Esophagus squamous epithelium (tissue), 5 donors: ENCODE measurements at places on chromosomes 1 and 21.

- DNase-seq = no peak
These were observed 36.5 kb downstream of the RIPK4 start for GRCh38 chr21:41730367-41730765.

DNA sequence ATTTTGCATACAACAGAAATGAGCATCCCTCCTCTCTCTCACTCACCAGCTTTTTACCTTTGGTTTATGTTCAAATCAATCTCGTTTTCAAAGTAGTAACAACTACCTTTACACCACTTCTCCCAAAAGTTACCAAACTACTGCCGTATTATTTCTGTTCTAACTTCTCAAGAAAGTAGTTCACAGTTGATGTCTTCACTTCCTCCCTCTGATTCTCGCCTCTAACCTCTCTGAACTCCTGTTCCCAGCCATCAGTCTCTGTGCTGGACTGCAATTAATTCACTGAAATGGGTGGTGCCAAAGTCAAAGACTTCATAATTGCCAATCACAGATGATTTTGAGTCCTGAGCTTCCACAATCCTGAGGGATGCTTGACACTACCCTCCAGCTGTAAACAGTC is 54.0 kb downstream of the ZNF281 start:
- DNase-seq = no peak

DNA sequence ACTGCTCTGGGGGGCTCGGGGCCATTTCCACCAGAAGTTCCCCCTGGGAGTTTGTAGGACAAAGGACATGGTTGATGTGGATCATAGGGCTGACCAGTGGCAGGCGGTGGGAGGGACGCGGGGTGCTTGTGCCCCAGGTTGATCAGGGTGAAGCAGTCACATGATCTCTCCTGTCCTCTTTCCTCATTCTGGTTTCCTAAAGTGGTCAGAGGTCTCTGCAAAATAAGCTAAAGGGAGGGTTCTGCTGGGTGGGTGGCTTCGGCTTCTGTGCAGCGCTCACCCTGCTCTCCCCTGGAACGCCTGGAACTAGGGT is 9.2 kb downstream of the PDXK start:
- no peak for DNase-seq

DNA sequence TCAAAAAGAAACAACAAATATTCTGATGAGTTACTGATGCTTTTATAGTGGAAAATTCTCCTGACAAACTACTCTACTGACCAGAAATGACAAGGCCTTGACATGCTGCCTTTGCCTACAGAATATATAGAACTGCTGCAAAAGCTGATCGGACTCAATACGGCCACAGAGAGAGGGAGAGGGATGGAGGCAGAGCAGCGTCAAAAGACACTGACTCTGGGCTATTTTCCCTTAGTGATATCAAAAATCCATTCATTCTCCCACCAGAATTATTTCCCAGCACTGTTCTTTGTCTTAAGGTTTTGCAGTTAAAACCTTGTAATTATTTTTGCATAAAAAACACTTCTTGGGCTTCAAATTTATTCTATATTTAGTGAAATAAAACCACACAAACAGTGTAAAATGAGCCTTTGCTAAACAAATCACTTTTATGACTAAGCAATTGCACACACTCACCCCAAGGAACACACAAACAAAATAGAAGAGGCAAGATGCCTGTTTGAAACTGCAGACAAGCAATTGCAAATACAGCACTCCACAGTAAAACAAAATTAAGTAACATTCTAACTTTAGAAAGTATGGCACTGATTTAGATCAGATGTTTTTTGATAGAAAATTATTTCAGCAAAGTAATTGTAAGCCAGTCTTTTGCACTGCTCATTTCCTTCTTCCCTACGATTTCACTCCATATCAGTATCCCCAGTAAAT is 1036.4 kb downstream of the ADGRL2 start:
- no peak for DNase-seq

DNA sequence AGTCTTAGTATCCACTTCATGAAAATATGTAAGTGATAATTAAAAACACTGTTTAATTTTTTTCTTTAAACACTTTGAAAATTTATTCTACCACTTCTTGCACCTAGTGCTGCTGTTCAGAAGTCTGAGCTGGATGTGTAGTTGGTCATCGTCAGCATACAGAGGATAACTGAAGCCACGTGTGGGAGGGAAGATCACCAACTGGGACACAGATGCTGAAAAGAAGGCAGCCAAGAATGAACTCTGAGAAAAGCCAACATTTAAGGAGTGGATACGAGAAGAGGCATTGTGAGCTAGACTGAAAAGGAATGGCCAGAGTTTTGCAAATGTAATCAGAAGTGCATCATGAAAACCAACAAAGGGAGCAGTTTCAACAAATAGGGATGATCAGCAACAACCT is 24.6 kb upstream of the CLCA4 start:
- no peak for DNase-seq

DNA sequence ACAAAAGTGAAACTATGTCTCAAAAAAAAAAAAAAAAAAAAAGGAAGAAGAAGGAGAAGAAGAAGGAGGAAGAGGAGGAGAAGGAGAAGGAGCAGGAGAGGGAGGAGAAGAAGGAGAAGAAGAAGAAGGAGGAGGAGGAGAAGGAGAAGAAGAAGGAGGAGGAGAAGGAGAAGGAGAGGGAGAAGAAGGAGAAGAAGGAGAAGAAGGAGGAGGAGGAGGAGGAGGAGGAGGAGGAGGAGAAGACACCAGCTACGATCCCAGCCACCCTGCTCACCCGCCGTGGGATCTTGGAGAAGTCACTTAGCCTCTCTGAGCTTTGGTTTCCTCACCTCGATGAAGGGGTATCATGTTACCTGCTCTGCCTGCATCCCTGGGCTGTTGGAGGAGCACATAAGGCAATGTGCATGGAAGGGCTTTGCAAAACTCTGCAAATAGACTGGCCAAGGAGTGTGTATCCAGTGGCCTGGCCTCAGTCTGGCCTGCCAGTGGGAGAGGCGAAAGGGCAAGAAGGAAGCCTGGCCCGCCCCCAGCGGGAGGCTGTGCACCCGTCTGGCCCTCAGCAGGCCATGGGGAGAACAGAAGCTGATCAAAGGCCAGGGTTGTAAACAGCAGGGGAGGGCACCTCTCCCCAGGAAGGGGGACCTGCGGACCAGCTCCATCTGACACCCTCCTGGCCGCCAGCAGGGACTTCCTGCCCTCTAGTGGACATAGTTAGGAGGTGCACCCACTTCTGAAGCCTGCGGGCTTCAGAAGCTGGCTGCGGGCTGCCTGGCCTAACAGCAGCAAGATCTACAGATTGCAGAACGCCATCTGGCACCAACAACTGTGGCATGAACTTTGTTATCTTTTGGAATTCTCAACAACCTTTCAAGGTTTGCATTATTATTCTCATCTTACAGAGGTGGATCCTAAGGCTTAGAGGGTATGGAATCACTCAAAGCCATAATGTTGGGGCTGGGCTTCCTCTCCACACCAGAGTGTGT is 19.2 kb upstream of the CDK18 start:
- DNase-seq = no peak

- no peak for DNase-seq
These were observed 113.5 kb downstream of the OMA1 start for GRCh38 chr1:58432851-58433668.

DNA sequence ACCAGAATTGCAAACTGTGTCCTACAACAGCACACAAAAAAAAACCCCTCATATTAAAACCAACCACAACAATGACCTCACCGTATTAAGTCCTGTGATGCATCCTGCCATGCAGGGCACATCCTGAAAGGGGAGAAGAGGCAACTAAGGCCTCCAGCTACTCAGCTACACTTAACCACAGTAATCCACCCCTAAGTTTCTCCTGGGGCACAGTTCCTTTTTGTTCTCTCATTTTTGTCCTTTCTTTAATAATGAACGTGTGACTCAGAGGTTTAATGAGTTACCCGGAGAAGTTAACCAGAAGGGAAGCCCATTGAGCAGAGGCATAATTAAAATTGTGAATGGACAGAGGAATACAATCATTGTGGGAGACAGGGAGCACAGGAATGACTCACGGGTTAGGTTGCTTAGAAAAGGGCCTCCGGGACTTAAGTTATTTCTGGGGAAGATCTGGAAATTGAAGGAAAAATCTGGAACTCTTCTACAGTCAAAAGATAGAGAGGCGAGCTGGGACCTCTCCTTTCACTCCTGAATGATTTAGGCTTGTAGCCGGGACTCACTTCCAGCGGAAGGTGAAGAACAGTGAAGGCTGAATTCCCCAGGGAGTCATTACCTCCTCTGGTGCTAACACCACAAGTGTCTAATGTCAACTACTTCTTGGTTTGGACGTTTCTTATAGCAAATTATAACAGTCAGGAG is 36.9 kb upstream of the HIVEP3 start:
- no peak for DNase-seq

GRCh38 chr1:20443703-20444586 is 42.1 kb downstream of the CAMK2N1 start:
- no peak for DNase-seq

DNA sequence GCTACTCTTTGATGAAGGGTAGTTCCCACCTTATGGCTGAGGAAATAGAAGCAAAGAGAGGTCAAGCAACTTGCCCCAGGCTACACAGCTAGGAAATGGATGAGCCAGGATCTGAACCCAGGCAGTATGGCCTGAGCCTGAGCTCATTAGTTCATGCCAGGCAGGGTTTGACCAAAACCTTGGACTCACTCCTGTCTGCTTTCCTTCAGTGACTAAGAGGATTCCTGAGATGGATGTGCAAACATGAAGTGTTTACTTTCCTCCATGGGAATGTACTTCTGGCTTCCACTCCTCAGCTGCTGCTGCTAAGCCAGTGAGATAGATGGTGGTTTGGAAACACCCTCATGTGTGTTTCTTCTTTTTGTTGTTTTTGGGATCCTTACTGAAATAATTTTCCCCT is 35.1 kb upstream of the ERRFI1 start:
- DNase-seq = no peak

DNA sequence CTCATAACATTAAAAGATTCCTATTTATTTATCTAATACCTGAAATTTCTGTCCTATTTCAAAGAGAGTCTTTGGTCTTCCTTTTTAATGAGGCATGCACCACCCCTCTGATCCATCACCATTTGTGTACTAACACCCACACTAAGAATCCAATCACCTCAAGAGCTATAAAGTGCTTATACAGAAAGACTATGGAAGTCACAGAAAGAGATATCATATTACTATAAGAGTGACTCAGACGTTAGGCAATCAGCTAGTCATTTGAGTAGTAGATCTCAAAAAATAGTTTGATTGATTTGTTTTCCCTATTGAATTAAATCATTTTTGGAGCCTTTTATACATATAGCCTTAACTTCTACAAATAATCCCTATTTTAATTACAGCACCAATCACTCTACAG is 46.1 kb downstream of the NME7 start:
- DNase-seq = no peak

DNA sequence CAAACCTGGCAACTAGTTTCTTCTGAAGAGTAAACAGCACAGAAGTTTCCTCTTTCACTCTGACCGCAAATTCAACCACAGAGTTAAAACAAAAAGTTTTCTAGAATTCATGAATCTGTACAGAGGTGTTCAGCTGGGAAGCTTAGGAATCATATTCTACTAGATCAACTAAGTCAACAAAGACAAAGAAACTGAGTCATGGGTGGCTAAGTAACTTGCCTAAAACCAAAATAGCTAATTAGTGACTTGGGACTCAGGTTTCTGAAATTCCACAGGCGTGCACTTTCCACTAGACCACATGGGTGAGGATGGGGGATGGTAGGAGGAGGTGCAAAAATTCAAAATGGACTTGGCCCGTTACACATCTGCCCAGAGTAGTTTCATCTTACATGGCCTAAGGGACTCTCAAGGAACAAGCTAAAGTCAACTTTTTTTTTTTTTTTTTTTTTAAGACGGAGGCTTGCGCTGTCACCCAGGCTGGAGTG is 25.8 kb downstream of the PTPN14 start:
- no peak for DNase-seq

- DNase-seq = no peak
These were observed 24.3 kb upstream of the TRIM17 start for GRCh38 chr1:228440761-228441500.

DNA sequence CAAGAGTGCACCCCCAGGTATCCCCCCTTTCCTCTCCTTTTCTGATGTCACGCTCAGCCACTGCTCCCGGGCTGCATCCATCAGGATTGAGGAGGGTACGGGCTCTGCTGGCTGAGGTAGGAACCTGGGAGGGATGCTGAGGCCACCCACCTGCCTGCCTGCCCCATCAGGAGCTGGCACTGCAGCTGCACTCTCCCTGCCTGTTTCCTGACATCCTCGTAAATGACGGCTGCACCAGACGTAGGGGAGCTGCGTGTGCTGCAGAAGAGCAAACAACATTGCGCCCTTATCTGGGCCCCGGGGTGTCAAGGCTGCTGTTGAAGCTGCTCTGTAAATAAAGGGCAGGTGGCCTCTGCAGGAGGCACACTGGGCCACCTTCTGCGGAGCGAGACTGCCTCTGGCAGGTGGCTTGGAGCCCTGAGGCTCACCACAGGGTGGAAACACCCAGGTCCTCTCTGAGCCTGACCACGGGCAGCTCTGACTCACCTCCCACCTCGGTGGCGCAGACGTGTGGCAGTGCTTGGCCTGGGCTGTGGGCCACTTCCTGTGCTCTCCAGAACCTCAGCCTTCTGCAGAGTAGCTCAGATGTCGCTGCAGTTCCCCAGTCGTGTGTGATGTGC is 30.9 kb downstream of the SNAP47 start:
- no peak for DNase-seq

DNA sequence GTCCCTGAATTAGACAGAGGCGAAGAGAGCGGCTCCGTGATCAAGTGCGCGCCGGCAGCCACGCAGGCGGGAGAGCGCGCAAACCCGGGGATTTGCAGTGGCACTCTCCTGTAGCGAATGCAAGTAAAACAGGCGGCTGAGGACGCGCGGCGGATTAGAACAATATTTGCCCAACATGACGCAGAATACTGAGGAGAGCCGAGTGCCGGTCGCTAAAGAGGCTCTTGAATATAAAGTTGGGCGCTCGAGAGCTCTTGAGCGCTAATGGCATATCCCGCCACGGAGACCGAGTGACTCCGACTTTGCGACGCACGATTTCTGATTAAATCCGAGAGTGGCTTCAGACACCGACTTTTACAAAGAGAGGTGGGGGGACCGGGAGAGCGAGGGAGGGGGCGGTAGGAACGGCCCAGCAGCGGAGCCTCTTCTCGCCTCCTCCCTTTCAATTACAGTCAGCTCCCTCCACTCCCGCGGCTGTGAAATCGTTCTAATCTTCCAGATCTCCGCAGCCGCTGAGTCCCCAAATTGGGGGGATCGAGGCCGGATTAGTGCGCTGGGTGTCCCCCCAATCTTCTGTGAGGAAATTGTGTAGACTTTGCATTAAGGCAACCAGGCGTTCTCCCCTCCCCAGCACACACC is 2.3 kb downstream of the PAX7 start:
- DNase-seq = no peak

DNA sequence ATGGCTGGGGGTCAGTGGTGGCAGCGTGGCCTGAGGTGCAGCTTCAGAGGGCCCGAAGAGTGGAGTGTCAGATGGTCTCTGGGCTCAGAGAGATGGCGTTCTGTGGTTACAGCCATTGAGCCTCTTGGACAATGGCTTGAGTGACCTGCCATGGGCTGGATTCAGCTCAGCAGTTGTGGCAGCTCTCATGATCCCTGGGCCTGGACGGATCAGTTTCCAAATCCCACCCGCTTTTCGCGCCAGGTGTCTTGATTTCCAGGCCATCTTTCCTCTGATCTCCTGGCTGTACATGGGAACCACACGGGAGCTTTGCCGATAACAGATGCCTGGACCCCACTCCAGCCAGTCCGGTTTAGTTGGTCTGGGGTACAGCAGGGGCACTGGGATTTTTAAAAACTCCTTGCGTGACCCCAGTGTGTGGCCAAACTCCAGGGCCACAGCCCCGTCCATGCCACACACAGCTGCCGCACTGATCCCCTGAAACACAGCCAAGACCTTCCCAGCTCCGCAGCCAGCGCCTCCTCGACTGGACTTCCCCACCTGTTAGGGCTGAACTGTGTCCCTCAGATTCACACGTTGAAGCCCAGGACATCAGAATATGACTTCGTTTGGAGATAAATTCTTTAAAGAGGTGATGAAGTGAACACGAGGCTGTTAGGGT is 67.9 kb downstream of the ATP5PO start:
- no peak for DNase-seq
